ENCODE measurements at places on chromosomes 12 and 14. TPM values are rescaled to one million over a fixed set of nuclear protein-coding genes. Genes with fewer than 3 reads are reported as not detected.

ITGA7 gene
- total RNA-seq = 1.3 TPM

NUDT14 gene
- 43.8 TPM for total RNA-seq

LHX5 gene
- not detected for total RNA-seq

CLEC2A gene
- total RNA-seq = not detected
